Stimulated activated CD4-positive, alpha-beta T cell treated with anti-CD3 and anti-CD28 coated beads, Interleukin-12 subunit alpha, Interleukin-12 subunit beta, amount 100 ng/mL, for 24 hours (primary cell): ENCODE measurements at places on chromosomes 2 and 18.

DNA sequence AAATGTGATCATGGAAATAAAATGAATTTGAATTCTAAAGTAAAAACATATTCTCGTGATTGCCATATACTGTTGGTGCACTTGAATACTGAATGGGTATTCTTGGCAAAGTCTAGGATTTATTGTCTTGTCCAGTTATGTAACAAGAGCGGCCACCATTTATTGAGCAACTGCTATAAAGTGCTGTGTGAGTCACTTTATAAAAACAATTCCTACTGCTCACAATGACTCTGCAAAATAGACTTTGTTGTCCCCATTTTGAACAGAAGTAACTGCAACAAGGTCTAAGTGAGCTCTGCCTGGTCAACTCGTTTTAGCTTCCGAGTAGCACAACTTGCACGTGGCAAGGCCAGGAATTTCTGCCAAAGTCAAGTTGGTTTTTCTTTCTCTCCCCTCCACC, 995.6 kb upstream of the FANCL start:
- no peak for DNase-seq

- DNase-seq: no peak
Observed at GRCh38 chr2:104412384-104412783, 441.5 kb upstream of the POU3F3 start.

GRCh38 chr2:217555081-217555876, 447.5 kb downstream of the TNS1 start:
- no peak for DNase-seq

DNA sequence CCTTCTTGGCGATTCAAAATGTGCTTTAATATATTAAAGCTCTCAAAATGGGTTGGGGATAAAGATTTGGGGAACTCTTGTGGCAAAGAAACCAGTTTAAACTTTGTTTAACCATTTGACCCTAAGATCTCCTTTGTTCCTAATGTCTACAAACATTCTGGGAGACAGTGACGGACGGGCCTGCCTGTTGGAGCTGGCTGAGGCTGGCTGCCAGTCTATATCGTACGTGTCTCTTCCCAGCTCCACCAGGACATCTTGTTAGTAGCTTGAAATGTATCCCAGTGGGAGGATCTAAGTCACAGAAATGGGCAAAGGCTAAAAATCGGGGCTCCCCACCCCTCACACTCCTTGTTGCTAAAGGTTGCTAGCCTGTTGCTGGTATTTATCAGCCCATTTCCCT, 30.7 kb downstream of the ZNF532 start:
- DNase-seq: no peak

DNA sequence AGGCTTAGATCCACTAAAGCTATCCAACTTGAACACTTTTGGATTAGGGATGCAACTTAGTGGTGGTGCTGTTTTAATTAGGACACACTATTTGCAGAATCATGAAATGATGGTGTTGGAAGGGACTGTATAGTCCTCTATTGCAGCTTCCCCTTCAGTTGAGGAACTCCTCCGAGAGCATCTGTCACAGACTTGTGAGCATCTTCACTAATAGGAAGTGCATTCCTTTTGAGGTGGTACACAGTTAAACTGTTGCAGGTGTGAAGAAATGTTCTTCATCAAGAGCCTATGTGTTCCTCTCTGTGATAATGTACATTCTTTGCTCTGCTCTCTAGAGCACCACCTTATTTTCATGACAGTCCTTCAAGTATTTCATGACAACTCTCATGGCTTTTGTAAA, 197.4 kb downstream of the CAMKMT start:
- no peak for DNase-seq

DNA sequence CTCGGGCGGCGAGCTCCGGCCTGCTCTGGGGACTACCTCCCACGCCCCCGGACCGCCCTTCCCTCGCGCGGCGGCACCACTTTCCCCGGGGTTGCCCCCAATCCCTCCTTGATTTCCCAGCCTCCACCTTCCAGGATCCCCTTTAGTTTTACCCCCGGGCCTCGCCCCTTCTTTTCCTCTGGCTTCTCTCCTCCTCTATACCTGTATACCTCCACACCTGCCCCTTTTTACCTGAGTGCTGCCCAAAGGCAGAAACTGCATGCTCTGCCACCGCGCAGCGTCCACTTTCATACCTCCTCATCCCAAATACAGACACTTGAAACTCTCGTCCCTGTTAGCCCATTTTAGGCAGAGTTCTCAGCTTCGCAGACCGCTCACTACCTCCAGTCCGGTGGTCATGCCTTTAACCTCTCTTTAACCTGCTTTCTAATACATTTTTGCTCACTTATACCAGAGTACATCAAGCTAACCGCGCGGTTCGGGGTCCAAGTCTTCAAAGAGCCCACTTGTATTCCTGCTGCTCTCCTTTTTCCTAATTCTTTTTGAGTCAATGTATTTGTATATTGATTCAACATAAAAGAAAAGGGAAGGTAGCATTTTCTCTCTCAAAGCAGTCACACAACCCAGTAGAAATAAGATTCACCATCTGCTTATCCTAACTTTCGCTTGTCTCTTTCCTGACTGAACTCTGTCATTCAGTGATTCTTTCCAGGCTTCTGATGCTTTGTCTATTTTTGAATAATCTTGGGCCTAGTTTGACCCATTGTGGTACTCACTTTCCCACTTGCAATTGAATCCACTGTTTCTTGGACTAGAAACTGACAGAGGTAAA, 901 bp downstream of the SPOPL start:
- DNase-seq: no peak

DNA sequence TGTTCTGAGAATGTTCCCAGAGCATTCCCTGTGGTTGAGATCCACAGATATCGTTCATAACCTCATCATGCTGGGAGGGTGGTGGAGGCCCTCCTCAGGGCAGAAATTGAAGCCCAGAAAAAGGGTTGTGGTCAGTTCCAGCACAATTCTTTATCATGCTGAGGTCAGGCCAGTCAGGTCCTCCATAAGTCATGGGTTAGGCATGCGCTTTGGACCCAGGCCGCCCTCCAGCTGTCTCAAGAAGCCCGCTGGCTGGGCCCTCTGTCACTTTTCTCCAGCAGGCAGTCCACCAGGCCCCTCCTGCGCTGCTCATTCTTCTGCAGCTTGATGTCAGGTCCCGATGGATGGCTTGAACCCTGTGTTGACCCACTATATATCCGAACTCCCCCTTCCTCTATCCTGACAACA, 151.1 kb upstream of the NT5C1B start:
- DNase-seq: no peak

GRCh38 chr2:224954980-224955379, 87.3 kb downstream of the DOCK10 start:
- no peak for DNase-seq

DNA sequence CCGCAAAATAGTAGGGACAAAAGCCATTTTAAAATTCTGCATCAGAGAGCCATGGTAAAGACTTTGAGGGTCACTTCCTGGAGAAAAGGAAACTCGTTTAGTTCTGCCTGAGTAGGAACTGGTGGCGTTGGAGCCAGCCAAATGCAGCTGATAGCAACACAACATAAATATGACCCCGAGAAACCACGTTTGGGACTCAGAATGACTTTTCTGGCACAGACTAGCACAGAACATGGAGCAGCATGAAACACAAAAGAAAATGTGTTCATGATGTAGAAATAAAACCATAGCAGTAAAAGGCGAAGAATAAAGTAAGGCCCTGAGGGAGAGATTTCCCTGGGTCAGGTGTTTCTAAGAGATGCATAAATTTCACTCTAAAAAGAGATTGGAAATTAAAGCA, 149.2 kb upstream of the KLHL29 start:
- DNase-seq: no peak

GRCh38 chr2:145799595-145800108, 1279.7 kb upstream of the ZEB2 start:
- no peak for DNase-seq

GRCh38 chr18:8786483-8787370, 81.4 kb downstream of the MTCL1 start:
- no peak for DNase-seq

DNA sequence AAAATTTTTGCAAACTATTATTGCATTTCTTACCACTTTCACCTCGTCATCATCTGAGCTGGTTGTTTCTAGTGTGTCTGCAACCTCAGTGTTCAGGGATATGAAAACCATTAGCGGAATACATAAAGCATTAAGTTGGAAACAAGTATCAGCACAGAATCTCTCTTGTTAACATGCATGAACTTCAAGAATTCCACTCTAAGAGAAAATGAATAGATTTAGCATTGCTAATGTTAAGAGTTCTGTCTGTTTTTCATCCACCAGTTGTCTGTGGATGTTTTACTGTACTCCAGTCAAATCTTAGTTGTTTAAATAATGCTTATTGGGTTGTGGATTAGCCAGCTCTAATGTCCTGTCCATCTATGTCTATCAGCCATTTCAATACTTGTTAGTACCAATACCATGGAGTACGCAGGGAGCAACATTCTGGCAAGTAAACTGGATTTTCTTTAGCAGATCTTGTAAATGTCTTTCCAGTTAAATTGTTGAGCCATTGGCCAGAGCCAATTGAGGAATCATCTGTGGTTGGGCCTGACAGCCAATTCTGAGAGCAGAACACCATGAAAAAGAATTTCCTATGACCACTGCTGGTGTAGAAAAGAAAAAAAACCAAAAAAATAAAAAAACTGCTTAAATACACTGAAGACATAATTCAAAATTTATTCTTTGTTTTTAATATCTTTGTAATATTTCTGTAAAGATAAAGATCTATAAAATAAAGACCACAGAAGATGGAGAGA, 82.5 kb downstream of the SLC8A1 start:
- DNase-seq: no peak

GRCh38 chr2:11121099-11121822, 34.0 kb upstream of the SLC66A3 start:
- DNase-seq: no peak

GRCh38 chr2:197308996-197309690, 1.4 kb downstream of the ANKRD44 start:
- DNase-seq: no peak

DNA sequence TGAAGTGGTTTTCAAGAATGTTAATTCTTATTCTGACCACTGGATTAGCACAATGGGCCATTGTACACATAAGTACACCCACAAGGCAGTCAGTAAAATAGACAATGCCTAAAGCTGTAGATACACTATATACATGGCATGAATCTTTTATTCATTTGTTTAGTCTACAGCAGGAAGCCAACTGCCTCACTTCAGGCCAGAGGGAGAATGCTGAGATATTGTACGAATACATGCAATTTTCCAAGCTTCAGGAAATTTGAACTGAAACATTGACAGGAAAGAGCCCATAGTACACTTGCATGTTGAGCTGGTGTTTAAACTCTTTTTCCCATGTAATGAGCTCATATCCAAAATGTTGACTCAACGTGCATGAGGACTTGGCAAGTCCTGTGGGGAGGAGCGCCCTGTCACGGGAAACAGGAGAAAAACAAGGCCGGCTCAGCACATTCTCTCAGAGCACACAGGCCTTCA, 111.6 kb upstream of the CYP1B1 start:
- no peak for DNase-seq

DNA sequence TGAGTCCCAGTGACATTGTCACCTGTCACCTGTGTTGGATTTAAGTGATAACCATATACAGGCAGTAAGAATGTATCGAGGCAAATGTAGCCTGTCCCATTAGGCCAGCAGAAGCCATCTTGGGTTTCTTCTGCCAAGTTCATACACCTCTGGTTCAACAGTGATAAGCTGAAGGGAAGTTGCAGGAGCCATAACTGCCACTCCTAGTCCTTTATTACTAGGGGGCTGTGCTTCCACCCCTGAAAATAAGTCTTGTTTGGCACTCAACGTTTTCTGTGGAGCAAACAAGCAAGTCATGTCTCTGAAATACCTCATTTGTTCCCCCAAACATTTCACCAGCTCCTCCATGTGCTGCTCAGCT, 58.1 kb upstream of the ALPP start:
- no peak for DNase-seq

DNA sequence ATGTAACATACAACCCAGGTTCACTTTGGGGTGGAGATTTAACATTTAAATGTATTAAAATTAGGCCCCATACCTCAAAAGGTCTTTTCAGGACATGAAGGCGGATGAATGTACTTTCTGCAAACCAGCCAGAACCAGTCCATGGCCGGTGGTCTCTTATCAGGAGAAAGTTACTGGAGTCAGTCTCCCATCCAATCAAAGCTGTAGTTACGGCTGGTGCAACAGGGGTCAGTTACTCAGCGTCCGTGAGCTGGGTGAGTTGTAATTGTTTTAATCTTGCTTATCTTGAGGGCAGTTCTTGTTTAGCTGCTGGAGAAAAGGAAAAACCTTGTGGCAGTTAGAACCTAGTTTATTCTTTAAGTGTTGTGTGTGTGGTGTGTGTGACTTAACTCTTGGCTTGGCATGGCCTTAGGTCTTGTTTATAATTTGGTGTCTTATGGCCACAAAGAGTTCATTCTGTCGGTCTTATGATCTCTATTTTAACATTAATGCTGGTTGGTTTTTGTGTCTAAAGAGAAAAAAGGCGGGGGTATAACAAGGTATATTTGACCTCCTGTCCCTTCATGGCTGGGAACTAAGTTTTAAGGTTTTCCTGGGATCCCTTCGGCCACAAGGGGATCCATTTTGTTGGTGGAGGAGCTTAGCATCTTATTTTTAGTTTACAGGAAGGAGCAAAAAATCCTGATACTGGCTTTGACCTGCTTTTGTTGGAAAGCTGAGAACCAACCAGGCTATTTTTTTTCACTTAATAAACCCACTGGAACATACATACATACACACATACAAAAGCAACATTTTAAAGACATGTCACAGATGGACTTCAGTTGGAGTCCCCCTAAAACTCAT, 143.5 kb upstream of the NCK2 start:
- DNase-seq: no peak

- DNase-seq: no peak
Observed at GRCh38 chr2:223166983-223167650, 115.1 kb downstream of the KCNE4 start.

DNA sequence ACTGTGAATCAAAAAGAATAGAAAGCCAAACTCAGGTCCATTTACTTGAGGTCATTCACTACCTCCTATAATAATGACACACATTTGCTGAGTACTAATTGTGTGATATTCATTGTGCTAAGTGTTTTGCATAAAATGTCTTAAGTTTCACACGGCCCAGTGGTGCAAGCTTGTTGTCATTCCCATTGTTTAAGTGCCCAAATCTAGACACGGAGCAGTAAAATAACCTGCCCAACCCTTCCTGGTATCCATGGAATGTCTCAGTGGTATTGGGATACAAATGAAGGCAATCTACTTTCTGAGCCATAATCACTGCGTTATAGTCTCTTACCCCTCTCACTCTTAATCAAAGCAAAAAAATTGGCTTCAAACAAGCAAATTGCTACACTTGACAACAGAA, 233.3 kb downstream of the NCKAP5 start:
- DNase-seq: no peak

- DNase-seq: no peak
Observed at GRCh38 chr18:76546088-76546435, 51.0 kb upstream of the ZNF516 start.

DNA sequence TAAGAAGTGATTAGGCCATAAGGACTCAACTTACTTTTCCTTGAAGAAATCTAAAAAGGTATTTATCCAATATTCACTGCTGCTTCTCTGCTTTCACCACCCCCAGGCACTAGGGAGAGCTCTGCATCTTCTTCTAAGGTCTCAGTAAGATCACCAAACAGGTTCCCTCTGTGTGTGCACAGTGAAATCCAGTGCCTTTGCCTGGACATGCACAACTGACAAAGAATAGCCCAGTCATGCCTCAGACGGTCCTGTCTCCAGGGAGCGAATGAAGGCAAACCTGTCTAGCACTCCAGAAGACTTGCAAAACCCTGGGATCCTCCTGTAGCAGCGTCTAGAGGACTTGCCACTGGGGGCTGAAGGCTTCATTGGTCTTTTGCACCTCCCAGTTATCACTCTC, 344.5 kb upstream of the LRATD1 start:
- no peak for DNase-seq
